ENCODE measurements at places on chromosomes 4 and X.
A peak's percentile ranks its signal among the peaks of the same experiment; 100 is the strongest.

DNA sequence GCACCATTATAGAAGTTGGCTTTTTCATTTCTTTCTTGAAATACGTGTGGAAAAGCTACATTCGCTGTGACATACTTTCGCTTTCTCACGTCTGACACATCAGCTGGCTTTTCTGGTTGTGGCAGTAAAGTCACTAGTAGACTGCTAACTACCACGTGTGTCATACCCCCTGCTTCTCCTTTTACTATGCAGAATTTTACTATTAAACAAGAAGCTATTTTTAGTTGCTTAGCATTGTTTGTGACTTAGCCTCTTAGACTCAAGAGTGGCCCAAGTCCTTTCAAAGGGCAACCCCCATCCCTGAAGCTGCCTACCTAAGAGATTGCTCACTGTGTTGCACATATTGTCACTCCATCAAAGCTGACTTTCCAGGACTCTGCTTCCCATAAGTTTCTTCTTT lies 2.1 kb upstream of the IL2 start:
- DNase-seq: peak; percentile 28

- DNase-seq: no peak
These were observed 7.4 kb downstream of the CFAP97 start for GRCh38 chr4:185196437-185196836.

- no peak for DNase-seq
These were observed 31.5 kb upstream of the UNC5C start for GRCh38 chr4:95580226-95580625.

DNA sequence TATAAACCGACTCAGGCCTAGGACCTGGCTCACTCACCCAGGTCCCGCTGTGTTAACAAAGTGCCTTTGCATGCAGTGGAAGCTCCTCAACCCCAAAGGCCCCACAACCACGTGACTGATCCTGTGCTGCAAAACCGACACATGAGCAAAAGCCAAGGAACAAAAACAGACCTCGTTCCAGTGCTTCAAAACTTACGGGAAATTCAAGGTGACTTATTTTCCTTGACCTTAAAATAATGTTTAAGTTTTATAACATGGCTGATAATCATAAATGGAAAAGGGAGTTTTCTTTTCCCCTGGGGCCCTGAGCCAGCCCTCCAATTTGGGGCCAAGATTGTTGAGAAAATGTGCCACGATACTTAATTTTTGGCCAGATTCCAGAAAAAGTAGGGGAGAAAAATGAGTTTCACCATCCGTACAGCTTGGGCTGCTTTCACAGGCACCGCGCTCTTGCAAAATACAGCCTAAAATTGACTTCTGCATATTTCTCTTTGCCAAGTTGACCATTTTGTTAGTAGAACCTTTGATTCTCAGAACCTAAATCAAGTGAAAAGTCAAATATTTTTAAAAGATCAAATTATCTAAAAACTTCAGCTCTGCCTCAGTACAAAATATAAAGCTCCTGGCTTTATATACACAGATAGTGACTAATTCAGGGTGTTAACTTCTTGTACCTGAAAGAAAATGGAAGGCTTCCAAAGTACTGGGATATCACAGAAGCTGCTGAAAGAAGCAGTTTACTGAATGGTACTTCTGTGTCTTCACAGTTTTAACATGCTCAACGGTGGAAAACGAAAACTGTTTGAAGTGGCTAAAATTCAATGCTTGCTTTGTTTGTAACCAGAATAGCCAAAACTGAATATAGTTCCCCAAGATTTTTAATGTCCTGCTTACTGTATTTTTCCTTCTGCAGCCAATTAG lies 93.8 kb downstream of the APBB2 start:
- no peak for DNase-seq

- DNase-seq: no peak
These were observed 169.9 kb upstream of the HS3ST1 start for GRCh38 chr4:11598591-11598990.

DNA sequence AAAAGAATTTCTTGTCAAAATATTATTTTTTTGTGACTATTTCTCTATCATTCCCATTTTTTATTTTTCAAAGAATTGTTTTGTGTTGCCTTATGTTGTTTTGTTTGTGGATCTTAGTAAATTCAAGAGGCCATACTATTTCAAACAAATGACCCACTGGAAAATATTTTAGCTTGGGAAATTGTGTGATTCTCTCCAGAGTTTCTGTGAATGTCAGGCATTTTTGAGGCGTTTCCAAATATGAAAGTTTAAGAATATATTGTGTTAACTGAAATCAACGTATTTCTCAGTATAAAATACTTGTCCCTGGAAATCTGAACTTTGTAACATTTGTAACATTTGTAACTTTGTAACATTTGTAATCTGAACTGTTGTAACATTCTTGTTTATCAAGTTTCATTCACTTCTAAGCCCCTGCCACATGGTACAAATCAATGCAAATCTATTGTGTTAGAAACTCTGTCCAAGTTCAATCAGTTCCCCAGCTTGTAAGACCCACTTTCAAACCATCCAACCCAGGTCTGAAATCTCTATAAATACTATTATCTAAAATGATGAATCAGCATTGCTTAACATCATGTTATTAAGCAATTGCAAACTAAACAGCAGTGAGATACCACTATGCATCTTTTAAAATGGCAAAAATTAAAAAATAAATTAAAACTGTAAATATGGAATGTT lies 465.4 kb upstream of the GRID2 start:
- no peak for DNase-seq
